WERI-Rb-1 (cell line): ENCODE measurements at places on chromosomes 12 and 14.

GRCh38 chr14:54774824-54775223, 127.8 kb downstream of the GCH1 start:
- DNase-seq, result no peak

DNA sequence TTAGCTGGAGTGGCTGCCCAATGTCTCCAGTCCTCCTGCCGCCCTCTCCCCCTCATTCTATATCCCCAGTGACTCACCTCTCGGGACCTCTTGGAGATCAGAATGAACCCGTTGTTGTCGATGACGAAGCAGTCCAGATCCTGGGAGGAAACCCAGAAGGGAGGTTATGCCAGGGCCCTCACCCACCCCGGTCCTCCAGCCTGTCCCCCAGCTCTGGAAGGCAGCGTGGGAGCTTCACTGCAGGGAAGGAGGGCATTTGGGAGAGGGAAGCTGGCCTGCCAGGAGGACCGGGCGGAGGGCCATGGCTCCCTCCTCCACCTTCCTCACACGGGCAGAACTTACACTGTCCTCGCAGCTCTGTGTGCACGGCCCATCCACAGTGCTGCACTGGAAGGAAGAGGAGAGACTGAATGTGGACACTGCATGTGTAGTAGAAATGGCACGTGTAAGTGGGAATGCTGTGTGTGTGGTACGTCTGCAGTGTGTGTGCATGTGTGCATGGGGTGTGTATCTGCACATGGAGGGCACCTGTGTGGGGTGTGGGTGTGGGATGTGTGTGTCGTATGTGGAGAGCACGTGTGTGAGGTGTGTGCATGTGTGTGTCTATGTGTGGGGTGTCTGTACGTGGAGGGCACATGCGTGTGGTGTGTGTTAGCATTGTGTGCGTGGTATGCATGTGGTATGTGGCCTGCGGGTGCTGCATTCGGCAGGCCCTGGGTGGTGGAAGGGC, 10.0 kb upstream of the LRTM2 start:
- no peak for DNase-seq

DNA sequence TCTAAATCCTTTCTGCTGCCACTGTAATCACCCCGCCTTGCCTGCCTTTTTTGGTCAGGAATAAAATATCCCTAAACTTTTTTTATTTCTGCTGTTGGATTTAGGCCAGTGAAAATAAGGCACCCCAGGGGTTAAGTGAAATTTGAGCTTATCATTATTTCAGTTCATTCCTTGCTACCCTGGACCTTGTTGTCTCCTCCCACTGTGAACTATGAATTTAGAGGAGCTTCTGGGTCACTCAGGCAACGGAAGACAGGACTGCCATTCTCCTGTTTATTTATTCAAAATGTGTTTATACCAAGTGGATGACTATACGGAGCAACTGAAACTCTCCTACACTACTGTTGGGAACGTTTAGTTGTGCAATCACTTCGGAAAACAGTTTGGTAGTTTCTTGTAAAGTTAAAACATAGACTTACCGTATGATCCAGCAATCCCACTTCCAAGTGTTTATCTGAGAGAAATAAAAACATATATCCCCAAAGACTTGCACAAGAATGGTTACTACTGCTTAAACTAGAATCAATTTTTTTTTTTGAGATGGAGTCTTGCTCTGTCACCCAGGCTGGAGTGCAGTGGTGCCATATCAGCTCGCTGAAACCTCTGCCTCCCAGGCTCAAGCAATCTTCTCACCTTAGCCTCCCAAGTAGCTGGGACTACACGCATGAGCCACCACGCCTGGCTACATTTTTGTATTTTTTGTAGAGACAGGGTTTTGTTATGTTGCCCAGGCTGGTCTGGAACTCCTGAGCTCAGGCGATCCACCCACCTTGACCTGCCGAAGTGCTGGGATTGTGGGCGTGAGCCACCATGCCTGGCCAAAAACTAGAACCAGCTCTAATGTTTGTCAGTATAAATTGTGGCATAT, 2.3 kb upstream of the TRAFD1 start:
- no peak for DNase-seq

GRCh38 chr12:27208414-27208750, 35.7 kb upstream of the STK38L start:
- no peak for DNase-seq

GRCh38 chr12:63918800-63919300, 74.3 kb downstream of the SRGAP1 start:
- no peak for DNase-seq

DNA sequence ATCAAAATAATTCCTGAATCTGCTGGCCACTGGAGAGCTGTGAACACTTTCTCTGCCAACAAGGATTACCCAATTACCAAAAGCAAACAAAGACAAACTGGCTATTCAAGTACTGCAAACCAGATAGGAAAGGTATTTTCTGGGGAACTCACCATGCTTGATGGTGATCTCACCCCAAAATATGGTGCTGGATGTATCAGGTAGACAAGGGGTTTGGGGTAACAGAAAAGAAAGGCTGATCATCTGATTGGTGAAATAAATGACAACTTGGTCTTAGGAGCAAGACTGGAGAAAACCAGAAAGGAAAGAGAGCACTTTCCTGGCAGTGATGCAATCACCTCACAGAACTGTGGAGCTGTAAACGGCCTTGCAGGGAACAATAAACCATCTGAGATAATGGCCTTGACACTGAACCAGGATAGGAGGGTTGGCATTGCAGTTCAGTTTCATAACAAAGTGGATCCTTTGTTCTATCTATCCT, 31.0 kb upstream of the NPFF start:
- DNase-seq, result no peak

DNA sequence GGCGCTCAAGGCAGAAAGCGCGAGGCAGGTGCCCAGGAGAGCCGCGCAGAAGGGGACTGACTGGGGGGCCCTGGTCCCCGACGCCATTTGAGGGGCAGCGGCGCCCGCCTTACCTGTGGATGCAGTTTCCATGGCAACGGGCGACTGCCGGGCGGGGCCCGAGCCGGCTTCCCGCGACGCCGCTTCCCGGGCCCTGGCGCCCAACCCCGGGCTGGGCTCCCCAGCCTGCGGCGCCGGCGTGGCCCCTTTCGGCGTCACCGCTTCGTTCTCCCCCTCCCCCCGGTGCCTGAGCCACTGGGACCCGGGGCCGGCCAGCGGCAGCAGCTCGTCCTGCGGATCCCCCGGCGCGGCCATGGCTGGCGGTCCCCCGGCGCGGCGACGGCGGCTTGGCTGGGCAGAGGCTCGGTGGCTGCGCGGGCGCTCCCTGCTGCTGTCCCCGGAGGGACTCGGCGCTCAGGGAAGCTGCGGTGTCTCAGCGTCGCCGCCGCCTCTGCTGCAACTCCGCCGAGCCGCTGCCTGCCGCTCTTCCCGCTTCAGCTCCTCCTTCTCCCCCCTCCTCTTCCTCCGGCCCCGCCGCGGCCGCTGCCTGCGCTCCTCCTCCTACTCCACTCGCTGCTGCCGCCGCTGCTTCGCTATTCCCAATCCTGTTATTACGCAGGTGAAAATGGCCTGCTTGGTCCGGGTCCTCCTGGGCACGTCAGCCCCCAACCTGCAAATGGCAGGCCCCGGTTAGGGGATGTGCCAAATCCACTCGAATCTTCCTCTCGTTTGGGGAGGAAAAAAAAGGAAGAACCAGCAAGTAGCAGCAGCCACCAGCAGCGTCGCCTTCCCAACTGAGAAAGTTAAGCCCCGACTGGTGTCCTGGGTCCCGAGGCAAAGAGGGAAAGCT, at the start of gene RTN1:
Gene RTN1 (minus strand): TSS at position 500 of the 889 bp plus-strand sequence. CDS start 146 bp downstream, at position 354.
- DNase-seq, result peak; percentile 83

DNA sequence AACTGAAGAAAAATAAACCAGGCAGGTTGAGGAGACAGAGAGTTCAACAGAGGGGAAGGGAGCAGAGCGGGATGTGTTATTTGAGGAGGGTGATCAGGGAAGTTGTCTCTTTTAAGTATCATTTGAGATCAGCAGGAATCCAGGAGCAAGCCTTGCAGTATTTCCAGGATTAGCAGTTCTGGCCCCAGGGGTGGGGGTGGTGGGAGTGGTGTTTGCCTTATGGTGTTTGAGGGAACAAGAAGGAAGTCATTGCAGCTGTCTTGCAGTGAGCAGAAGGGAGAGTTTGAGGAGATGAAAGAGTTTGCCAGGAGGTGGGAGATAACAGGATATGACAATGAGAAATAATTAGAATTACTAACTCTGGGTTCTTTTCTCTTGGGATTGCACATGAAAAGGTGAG, 418.6 kb downstream of the NELL2 start:
- peak; percentile 84 for DNase-seq

DNA sequence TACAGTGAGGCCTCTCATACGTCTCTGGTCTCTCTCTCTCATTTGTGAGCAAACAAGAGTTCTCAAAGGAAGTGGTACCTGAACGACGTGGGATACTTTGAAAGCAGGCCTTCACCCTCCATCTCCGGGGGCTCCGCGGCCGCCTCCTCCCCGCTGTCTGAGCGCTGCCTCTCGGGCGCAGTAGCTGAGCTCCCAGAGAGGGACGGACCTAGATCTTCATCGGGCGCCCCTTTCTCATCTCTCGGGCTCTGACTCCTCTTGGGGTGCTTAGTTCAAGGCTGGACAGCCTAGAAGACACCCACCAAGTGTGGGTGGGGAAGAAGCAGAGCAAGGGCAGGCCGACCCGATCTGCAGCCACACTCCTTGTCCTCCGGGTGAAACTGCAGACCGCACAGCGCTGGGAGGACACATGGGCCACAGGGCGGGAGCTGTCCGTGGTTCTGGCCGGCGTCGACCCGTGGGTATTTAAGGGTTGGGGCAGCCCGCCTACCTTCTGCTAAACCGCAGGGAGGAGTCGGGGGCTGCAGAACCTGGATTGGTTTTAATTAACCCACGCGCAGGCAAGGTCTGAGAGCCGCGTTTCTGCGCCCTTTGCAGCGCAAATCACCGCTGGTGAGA, 92.7 kb downstream of the PAH start:
- no peak for DNase-seq

DNA sequence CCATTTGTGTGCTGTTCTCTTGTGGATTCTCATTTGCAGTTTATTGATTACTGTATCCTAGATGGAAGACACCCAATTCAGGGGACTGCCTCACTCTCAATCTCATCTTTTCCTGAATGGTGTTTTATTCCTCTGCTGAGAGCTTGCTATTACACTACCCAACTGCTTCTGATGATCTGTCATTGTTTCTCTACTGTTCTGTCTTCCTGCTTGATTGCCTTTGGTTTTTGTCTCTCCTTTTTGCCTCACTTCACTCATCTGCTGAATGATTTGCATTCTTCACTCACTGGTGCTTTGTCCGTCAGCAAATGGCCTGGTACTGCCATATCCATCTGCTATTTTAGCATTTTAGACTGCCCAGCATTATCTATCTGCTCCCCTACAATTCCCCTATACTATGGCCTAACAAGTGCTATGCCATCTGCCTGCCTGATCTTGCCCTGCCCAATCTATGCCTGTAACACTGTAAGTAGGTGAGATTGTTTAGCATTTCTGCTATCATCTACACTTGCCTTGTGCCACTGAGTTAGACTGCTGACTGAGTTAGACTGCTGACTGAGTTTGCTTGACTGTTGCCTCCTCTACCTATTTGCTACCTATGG, 335.1 kb downstream of the GPHN start:
- DNase-seq, result no peak

- no peak for DNase-seq
Observed at GRCh38 chr12:53231671-53231920, 413 bp downstream of the RARG start.

DNA sequence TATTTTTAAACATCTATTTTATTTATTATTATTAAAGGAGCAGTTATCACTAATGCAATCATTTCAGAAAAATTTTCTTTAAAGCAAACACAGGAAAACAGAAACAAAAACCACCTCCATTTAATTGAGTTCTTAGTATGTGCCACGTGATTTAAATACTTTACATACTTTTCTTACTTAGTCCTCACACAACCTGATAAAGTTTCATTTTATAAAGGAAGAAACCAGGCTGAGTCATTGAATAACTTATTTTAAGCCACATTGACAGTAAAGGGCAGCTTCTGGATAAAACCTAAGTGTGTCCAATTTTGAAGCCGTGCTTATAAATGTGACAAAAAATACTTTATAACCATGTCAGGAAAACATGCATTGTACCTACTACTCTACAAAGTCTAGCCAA, 57.1 kb upstream of the PCED1B start:
- DNase-seq, result no peak

GRCh38 chr14:95185767-95186392, 28.6 kb upstream of the DICER1 start:
- DNase-seq, result no peak

GRCh38 chr12:12561371-12562015, 1.2 kb downstream of the DUSP16 start:
- peak; percentile 42 for DNase-seq

DNA sequence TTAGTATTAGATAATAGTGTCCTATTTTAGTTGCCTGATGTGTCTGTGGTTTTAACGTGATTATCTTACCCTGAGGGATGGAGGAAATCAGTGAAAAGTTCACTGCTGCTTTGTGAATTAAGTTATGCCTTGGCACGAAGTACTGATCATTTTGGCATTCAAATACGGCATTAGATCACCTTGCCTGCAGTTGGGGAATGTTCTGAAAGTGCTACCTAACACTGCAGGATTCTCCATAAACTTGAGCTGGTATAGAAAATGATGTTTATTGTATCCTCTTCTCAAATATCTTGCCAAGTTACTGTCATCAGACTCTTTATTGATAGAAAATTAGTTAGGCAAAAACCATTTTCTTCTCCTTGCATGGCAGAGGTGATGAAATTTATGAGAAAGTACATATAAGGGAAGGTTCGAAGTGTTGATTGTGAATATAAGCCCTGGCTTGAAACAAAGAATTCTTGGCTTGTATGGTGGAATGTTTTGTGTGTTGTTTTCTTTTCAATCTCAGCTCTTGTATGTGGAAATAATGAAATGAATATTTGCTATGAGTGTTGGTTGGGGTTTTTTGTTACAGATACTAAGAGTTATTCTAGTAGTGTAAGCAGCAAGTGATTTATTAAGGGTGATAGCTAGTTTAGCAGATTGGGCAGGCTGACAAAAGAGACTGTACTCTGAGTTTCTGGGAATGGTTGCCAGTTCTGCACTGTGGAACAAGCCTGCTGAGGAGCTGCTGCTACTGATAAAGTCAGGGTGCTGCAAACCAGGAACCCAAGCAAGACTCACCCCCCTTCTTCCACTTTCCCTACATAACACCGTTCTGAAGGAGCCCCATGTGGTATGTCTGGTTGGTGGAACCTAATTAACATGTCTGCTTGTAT, 448.3 kb downstream of the PCNX1 start:
- DNase-seq, result no peak

GRCh38 chr12:115810122-115810901, 467.2 kb downstream of the MED13L start:
- DNase-seq, result no peak

- DNase-seq, result no peak
Observed at GRCh38 chr12:52947738-52948423, 1.0 kb upstream of the KRT18 start.

GRCh38 chr12:51914034-51914923, 7.0 kb downstream of the ACVRL1 start:
- DNase-seq, result no peak

GRCh38 chr12:6423267-6424007, 21.3 kb upstream of the CD27 start:
- DNase-seq, result peak; percentile 80

- no peak for DNase-seq
Observed at GRCh38 chr12:113781415-113782198, 184.5 kb downstream of the RBM19 start.

DNA sequence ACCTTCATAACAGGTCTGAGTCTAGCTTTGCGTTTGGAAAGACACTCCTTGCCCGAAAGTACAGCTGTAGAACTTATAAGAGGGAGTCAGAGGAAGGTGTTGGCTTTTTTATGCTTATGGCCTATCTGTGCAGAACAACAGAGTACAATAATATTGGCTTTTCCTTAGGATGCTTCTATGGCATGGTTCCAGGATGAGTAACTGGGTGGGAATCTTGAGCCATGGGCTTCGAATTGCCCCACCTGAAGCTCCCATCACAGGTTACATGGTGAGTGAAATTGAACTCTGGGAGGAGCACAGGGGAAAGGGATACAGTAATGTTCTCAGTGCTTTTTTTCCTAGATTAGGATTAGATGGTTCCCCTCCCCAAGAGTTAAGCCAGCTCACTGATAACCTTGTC, 13.0 kb downstream of the PARP2 start:
- DNase-seq, result no peak
